Type B pancreatic cell (in vitro differentiated cells): ENCODE measurements at places on chromosomes 7 and 10. TPM values are rescaled to one million over a fixed set of nuclear protein-coding genes. Genes with fewer than 3 reads are reported as not detected.

- DNase-seq: no peak
Measured at GRCh38 chr7:5507013-5507412, 83.4 kb upstream of the TNRC18 start.

- no peak for DNase-seq
Measured at GRCh38 chr7:41096917-41097316, 606.0 kb downstream of the INHBA start.

- no peak for DNase-seq
Measured at GRCh38 chr10:3877211-3878000, 92.4 kb upstream of the KLF6 start.

The GTF2IRD1 gene
- total RNA-seq: 43.6 and 47.9 TPM in 2 replicates

The ELOVL3 gene
- 0.22 TPM in 1 of 2 replicates, not detected in the other for total RNA-seq
